ENCODE measurements at places on chromosomes 3 and 15.
A peak's percentile ranks its signal among the peaks of the same experiment; 100 is the strongest.

- DNase-seq: no peak
These were observed 8.7 kb downstream of the DAZL start for GRCh38 chr3:16596352-16597032.

- DNase-seq: no peak
These were observed 287.7 kb downstream of the RORA start for GRCh38 chr15:60941448-60941847.

DNA sequence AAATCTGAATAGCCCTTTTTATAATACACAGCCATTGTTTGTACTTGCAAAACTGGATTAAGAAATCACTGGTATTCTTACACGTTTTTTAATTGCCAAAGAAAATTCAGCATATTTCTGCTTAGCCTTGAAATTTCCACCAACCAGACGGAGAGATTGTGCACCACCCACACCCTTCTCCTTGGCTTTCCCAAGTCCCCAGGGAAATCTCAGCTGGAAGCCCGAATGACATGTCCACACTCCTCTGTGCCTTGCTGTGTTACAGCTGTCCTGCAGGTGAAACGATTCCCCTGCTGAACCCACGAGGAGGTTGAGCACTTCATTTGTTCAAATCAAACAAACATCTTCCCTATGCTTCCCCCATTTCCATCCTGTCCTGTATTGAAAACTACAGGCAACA lies 49.6 kb upstream of the PPARG start:
- DNase-seq: no peak

GRCh38 chr3:118628704-118629341 lies 405.8 kb downstream of the IGSF11 start:
- peak; percentile 14 for DNase-seq

DNA sequence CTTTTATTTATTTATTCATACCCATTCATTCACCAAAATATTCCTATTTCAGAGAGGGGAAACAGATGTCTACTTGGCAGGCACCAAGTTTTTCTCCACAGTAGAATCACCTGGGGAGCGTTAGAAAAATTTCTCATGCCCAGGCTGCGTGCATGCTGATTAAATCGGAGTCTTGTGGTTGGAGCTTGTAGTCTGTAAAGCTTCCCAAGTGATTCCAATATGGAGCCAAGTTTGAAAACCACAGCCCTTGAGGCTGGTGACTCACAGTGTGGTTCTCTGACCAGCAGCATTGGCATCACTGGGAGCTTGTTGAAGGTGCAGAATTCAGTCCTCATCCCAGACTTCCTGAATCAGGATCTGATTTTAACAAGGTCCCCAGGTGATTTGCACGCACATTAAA lies 49.7 kb downstream of the PDHB start:
- DNase-seq: peak; percentile 99

DNA sequence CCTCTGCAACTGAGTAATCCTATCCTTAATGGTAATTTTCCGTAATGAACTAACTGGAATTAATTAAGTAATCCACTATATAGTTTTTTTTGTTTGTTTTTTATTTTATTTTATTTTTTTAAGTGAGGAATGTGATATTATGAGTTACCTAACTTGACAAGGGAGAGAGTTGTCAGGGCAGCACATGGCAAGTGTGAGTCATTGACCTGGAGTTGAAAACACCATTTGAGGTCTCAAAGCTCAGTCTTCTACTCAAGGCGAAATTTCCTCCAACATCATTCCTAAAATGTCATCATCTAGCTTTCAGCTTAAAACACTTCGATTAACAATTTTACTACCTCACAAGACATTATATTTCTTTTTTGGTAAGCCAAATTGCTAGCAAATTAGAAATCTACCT lies 87.8 kb downstream of the NECTIN3 start:
- no peak for DNase-seq

DNA sequence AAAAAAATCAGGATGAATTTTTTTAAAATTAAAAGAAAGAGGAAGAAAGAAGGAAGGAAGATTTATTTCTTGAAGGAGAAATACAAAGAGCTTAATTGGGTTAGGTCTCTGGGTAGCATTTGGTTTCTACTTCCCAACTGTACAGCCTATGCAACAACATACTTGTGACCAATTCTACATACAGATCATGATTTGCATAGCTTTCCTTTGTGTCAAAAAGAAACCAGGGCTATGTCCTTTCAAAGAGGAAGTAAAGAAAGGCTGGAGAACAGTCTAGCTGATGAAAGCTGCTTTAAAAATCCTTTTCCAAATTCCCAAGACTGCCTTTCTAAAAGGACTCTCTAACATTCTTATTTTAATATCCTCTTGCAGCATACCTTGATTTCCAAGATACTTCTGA lies 6.1 kb upstream of the HGD start:
- DNase-seq: peak; percentile 68

DNA sequence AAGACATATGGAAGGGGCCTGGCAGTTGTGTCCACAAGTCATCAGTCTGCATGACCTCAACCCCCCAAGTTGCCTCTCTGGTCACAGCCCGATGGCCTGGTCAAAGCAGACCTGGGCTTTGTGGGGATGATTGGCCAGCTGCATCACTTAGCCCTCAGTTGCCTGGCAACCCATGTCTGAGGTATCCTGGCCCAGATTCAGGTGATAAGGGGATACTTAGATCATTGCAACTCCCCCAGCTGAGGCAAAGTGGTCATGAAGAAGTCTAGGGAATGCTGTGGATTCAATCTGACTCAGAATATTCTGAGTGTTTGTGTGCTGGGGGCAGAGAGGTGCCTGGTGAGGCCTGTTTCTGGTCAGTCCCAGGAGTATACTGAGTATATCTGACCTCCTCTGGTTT lies 5.0 kb downstream of the GPR156 start:
- DNase-seq: no peak

GRCh38 chr3:168876346-168877035 lies 780.8 kb upstream of the GOLIM4 start:
- DNase-seq: no peak

GRCh38 chr3:182248349-182248880 lies 536.7 kb downstream of the SOX2 start:
- no peak for DNase-seq

DNA sequence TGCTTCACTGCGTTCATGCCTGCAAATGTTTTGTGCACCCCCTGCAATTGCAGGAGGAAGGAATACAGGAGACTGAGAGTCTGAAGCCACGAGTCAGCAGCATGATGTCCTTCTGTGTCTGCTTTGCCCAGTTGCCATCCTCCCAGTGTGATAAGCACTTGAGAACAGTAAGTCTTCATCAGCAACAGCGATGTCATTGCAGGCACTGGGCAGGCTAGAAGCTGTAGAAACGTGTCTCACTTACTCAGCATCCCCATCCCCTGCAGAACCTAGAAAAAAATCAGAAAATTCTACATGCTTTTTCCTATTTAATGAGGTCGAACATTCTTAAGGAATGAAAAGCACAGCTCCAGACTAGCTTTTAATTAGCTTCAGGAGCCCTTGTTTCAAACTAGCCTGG lies 156.5 kb upstream of the LPP start:
- DNase-seq: no peak

GRCh38 chr15:66842710-66843441 lies 140.8 kb downstream of the SMAD6 start:
- DNase-seq: no peak
